ENCODE measurements at places on chromosomes 16 and 17.

DNA sequence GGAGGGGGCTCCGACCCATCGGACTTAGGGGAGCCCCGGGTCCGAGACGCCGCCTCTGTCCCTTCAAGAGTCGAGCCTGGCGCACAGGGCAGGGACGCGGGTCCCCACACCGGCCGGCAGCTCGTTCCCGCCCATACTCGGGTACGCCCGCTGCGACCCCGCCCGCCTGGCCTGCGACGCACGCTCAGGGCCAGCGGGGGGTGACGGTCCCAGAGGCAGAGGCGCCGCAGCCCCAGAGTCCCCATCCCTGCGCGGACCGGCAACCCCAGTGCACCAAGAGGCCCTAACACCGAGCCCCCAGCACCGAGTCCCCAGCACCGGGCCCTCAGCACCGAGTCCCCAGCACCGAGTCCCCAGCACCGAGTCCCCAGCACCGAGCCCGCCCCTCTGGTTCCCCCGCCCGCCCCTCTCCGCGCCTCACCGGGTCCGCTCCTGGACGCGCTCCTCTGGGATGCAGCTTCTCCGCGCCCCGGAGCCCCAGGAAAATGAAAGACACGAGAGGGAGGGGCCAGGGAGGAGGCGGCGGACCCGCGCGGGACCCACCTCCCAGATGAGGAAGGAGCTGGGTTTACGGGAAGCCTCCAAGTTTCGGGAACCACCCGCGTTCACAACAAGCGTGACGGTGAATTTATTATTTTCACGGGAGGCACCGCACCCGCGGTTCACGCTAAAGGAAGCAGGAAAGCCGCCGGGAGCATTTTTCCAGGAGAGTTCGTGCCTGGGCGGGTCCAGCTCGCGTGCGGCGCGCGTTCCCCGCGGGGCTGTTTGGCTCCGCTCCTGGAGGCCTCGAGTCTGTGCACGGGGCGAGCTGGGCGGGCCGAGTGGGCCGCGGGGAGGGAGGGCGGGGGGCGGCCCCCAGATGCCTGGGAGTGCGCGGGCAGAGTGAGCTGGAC lies at the start of gene SECTM1:
Gene SECTM1 (minus strand): TSS at position 488 of the 893 bp plus-strand sequence. CDS start 6,526 bp downstream, outside the sequence.
- DNase-seq = no peak

DNA sequence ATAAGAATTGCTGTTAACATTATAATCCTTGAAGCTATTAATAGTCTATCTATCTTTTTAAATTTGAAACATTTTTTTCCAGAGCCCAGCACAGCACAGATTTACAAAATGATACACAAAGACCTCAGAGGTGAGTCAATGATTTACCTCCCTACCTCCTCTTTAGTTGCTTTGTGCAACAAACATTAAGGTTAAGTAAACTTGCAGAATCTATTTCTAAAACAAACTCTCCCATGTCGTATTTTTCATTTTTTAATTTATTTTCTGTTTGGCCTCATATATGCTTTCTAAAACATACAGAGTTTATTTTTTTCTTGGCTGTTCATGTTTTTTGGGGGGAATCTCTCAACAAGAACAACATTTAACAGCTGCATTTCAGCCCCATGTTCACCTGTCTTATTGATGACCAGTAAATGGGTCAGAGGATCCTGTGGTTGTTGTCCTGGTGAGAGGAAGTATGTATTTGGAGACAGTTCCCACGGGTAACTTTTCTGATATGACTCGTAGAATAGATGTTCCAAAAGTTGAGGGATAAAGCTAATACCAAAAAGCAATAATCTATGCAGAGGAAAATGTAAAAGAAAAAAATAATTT lies 42.6 kb downstream of the ABCA9 start:
- no peak for DNase-seq

DNA sequence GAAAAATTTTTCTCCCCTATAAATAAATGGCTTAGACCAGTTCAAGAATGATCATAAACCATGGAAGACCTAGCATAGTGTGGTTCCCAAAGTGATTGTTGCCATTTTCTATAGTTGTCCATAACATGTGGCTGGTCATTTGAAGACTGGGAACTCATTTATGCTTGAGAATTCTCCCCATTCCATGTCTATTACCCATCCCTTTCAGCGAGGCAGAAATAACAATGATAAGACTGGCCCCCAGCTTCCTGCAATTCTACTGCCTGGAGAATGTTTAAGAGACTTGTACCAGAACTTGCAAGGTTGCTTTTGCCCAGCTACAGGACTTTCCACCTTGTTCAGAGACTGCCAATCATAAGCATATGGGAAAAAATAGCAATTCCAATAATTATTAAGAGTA lies 146.5 kb upstream of the CDH11 start:
- DNase-seq = no peak

GRCh38 chr16:57866529-57866918 lies 64.2 kb upstream of the KIFC3 start:
- no peak for DNase-seq

- DNase-seq = no peak
Observed at GRCh38 chr17:5211458-5211857, 19.8 kb upstream of the ZNF594 start.

Data from GM18507 (cell line).